ENCODE measurements at places on chromosomes 12 and 14. TPM values are rescaled to one million over a fixed set of nuclear protein-coding genes. Genes with fewer than 3 reads are reported as not detected.

Gene AICDA
- total RNA-seq: not detected

- DNase-seq: no peak
These were observed 2.7 kb downstream of the DYRK2 start for GRCh38 chr12:67651132-67651695.

Gene COX8C
- total RNA-seq: not detected

DNA sequence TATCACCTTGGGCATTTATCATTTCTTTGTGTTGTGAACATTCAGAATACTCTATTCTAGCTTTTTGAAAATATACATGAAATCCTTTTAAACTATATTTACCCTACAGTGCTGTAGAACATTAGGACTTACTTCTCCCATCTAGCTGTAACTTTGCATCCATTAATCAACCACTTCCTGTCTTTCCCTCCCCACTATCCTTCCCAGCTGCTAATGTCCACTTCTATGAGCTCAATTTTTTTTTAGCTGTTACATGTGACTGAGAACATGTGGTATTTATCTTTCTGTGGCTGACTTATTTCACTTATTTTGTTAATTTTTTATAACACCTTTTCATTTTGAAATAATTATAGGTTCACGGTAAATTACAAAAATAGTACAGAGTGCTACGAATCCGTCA is 136.0 kb downstream of the LMNTD1 start:
- no peak for DNase-seq

Gene FLRT2
- total RNA-seq: 10.9 TPM

DNA sequence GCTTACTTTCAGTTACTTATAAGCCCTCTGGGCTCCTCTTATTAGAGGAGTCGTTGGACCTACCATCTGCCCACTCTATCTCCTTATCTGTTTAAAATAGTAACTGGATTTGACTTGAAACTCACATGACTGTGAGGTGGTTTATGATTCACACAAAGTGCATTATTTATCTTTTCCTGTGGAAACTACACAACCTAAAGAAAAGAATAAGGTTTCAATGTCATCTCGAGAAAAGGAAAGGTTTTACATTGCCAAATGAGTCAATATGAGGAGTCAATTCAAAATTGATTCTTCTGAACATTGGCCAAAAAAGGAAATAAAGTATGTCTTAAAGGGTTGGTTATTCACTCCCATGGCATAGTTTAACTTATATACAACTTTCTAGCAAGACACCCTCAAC is 225.0 kb upstream of the G2E3 start:
- no peak for DNase-seq

- no peak for DNase-seq
These were observed 52.2 kb downstream of the LRP6 start for GRCh38 chr12:12214635-12215131.

GRCh38 chr14:90625445-90625844 is 190.8 kb downstream of the TTC7B start:
- DNase-seq: no peak

DNA sequence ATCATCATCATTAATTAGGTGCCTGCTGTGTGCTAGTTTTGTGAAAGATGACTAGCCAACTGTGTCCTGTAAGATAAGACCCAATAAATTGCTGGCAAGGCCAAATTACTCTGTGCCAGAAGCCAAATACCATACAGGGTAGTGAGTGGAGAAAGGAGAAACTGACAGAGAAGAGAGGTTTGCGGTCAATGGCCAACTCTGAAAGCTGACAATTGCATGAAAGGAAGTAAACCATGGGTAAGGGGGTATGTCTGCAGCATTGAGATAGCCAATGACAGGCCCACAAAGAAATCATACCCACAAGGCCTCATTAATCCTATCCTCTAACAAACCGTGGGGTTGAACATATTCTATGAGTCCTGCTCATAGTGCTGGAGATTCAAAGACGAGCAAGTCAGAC is 236.6 kb upstream of the CCDC196 start:
- no peak for DNase-seq

DNA sequence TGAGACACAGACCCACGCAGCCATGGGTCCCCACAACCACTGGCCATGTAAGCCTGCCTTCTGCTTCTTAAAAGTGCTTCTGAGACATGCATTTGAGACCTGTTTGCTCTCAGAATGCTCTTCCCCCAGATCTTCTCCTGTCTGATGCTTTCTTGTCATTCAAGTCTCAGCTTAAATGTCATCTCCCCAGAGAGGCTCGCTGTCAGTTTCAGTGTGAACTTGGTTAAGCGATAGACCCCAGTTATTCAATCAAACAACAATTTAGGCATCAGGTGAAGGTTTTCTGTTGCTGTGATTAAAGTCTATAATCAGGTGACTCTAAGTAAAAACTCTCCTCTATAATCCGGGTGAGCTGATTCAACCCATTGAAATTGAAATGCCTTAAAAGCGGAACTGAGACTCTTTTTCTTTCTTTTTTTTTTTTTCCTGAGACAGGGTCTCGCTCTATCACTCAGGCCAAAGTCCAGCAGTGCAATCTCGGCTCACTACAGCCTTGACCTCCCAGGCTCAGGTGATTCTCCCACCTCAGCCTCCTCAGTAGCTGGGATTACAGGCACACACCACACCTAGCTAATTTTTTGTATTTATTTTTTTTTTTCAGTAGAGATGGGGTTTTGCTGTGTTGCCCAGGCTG is 123.4 kb downstream of the KSR2 start:
- no peak for DNase-seq

- DNase-seq: no peak
These were observed 76.1 kb downstream of the METTL25 start for GRCh38 chr12:82434392-82434911.

DNA sequence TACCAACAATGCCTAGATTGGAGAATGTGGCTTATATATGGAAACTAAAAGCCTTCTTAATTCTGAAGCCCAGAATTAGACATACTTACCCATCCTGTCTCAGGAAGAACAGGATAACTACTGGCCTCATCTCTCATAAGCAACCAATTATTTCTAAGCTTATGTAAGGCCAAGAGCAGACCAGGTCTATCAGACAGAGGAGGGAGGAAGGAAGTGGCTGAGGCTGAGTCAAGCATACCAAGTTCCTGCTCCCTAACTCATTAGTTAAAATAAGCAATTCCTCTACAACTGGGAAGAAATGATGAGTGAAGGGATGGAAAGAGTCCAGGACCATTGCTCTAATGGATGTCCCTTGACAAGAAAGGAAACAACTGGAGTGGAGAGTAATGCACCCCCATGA is 27.0 kb upstream of the INSM2 start:
- no peak for DNase-seq

Gene CPNE6
- total RNA-seq: 0.33 TPM

DNA sequence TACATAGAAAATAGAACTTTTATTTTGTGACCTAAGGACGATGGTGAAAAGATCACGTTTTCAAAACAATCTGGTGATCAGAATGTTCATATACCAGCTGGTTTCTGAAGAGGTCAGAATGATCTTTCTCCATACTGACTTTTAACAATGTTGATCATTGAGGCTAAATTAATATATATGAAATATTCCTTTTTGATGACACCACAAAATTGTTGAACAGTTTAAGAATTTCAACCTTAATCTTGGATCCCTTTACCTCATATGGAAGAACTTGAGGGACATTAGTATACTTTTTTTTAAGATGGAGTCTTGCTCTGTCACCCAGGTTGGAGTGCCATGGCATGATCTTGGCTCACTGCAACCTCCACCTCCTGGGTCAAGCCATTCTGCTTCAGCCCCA is 2.8 kb upstream of the REP15 start:
- no peak for DNase-seq

Gene NCAPD2
- total RNA-seq: 13.9 TPM

Gene CLMN
- total RNA-seq: 8.7 TPM

DNA sequence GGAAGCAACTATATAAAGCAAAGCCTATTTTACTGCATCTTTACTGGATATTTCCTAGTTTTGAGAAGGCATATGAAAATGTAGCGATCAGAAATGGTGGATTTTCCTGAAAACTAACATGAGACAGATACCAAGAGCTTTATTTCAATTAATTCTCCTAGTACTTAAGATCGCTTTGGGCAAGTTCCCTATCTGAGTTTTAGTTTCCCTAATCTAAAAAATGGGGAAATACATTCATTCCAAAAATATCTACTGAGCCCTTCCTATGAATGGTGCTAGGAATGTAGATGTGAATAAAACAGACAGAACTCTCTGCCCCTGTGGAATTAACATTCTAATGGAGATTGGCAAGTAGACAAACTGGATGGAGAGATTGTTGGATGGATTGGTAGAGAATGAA is 8.4 kb downstream of the CATSPERB start:
- no peak for DNase-seq

Gene LUM
- total RNA-seq: 36.6 TPM

Measured in esophagus muscularis mucosa (tissue), 4 donors.